ENCODE measurements at places on chromosomes 13 and 19.

- DNase-seq: no peak
These were observed 8.7 kb downstream of the SIRT2 start for GRCh38 chr19:38890686-38891085.

DNA sequence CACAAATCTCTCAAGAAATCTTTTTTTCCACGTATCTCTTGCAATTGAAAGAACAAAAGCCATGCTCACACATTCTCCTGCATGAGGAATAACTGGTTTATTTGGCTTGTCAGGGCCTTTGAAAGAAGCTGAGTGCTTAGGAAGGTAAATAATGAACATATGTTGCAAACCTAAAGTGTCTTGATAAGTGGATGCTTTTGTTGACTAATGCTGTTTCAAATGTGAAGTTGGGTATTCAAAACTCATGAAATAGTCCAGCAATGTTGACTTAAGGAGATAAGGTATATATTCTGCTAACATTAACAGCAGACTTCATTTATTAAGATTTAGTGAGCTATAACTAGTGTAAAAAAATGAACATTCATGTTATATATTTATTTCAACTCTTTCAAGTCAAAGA lies 1792.7 kb upstream of the MIR17HG start:
- DNase-seq: no peak

DNA sequence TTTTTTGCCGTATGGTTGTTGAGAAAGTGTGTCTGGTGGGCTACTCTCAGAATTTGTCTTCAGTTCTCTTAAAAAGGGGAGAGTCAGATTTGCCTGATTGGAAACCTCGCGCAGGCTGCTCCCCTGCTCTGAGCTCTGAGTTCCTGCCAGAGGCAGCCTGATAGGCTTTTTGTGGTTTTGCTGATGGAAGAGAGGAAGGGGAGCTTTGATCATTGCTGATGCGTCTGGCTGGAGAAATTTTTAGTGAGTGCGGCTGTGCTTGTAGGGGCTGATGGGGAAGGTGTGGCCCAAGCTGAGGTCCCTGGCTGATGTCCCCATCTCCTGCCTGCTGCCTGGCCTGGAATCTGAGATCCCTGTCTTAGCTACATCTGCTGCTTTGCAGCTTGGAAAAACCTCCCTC lies 2.8 kb downstream of the CHST8 start:
- DNase-seq: no peak

GRCh38 chr19:39297931-39298634 lies 1.9 kb downstream of the IFNL1 start:
- no peak for DNase-seq

DNA sequence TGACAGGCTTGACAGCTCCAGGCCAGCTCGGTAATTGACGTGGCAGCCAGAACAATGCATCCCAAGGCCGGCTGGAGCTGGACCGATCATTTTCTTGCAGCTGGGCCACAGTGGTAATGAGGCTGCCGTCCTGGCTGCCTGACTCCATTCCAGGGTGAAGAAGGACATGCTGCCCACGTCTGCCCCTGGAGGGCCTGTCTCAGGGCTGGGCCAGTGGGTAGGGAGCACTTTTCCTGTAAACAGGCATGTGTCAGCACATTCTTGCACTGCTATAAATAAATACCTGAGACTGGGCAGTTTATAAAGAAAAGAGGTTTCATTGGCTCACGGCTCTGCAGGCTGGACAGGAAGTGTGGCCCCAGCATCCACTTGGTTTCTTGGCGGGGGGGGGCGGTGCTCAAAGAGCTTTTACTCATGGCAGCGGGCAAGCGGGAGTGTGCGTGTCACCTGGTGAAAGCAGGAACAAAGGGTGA lies 38.1 kb upstream of the KCTD15 start:
- DNase-seq: no peak
